AG08396 (cell line): ENCODE measurements at places on chromosomes 12 and 14.

DNA sequence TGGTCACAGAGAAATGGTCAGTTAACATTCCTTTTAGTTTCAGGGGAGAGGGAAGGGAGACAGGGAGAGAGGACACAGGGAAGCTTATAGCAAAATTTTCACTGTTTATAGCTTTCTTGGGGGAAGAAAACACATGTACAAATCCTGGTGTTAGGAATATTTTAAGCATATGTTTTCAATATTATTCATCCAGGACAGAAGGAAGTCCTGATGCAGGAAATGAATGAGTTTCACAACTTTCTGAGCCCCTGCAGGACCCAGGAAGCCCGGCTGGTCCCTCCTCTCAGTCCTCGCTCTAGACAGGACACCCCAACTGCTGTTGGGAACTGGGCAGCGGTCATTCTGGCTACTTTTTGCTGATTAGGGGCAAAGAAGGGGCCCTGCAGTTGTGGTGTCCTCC is 71.1 kb upstream of the ZDHHC17 start:
- no peak for DNase-seq

GRCh38 chr12:38648813-38649212 is 256.6 kb downstream of the CPNE8 start:
- DNase-seq, result no peak

DNA sequence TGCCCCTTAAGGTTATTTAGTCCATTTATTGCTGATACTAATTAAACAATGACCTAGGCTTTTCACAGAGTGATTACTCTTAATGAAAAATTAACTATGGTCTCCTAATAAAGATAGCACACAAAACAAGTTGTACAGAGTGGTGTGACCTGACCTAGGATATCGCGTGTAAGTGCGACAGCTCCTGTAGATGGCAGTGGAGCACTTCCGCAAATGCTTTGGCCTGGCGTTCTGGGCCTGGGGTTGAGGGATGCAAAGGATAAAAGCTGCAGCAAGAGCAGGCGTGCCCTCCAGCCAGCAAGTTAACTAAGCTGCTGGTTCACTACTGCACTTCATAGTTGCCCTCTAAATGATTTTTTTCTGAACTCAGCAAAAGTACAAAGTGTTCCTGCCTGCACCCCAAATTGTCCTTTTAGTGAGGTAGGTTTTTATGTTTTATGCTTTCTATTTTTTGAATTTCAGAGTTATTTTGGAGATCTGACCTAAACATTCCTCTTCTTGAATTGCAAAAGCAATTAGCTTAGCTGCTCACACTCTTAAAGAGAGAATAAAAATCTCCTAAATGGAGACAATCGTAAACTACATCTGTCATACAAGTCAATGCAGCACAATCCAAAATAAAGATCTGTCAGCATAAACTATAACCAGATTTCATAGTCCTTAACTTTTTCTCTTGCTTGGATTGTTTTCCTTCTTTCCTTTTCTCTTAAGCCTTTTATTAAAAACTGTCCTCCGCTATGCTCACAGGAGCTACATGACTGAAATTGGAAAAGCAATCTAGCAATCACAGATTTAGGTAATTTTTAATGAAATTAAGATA is 379.6 kb downstream of the LRIG3 start:
- DNase-seq, result peak; percentile 59

DNA sequence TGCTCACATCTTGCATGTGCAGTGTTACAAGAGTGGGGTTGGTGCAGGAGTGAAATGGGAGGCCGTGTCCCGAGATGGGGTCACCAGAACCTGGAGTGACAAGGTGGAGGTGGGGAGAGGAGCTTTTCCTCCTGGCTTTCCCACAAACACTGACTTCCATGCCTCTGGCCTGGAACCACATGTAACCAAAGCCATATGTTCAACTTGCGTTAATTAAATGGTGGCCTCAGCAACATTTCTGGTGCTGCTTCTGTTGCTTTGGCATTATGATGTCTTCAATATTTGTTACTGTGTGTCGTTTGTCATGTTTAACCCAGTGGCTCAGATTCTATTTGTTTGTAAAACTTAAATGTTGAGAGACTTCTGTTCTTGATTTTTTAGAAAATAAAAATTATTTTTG is 110.2 kb downstream of the VCPKMT start:
- DNase-seq, result no peak

DNA sequence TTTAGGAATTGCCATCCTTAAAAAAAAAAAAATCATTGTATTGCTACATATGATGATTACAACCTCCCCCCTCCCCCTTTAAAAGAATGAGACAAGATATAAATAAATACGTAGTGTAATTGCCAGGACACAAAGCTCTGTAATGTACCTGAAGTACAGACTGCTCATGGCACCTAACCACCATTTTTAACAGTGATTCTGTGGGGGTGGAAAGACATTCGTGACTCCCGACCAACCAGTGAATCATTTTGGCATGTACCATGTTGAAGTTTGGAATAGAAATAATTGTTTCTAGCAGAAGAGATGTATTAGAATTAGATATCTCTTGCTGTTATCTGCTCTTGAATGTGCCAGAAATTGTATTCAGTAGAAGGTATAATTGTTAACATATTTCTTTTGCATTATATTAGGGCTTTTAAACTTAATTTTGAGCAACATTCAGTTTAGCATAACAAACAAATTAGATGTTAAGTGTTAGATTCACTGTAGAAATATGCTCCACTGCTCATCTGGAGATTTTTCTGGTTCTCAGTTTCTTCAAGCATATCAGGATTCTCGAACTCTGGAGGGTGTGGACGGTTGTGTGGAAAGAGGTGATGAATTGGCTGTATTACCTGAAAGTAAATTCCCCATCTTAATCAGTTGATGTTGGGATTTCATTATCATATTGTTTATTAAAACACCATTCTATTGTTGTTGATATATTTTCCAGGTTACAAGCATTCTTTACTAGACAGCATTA is 31.1 kb downstream of the FRS2 start:
- DNase-seq, result peak; percentile 14

DNA sequence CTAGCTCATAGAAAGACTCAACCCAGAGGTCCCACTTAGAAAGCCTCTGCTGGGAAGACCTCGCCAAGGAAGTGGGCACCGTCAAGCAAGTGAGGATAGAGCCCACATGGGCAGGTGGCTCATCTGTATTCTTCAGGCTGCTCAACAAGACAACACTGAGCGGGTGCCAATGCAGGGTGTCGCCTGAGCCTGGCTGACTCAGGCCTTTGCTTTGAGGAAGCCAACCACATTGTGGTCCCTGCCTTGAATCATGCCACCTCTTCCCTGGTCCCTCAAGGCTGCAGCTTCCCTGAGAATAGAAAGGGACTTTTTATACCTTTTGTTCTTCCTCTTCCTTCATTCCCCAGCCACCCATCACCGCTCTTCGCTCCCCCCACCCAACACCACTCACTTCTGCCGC is 2.1 kb upstream of the RNASE13 start:
- no peak for DNase-seq

DNA sequence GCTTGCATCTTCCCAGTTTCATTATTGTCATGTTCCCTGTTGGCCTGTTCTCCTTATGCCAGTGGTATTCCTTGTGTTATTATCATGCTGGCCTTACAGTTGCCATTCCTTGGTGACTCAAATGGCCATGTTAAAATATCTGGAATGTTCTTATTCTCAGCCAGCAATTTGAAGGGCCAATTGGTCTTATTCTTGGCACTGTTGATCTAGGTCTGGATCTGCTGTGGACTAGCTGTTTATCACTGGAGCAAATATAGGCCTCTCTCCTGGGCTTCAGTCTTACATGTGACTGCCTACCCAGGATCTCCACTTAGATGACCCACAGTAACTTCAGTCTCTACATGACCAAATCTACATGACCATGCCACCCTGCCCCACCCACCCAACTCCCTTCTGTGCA is 5.4 kb downstream of the CIPC start:
- DNase-seq, result no peak

GRCh38 chr12:2501464-2502191 is 293.1 kb upstream of the FKBP4 start:
- DNase-seq, result no peak

DNA sequence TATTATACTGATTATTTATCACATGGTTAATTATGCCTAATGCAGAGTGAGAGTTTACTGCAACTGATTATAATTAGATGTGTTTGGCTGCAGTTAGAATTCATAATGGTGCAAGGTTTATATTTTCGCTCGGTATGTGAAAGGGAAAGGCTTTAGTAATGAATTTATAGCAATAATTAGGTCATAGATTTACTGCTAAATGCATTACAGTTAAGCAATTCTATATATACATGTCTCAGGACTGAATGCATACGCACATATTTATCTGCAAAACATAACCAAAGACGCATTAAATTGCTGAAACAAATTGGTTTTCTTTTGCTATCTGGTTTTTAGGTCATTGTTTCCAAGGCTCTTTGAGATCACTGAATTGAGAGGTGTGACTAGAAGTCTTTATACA is 428.1 kb upstream of the PDE3A start:
- no peak for DNase-seq

DNA sequence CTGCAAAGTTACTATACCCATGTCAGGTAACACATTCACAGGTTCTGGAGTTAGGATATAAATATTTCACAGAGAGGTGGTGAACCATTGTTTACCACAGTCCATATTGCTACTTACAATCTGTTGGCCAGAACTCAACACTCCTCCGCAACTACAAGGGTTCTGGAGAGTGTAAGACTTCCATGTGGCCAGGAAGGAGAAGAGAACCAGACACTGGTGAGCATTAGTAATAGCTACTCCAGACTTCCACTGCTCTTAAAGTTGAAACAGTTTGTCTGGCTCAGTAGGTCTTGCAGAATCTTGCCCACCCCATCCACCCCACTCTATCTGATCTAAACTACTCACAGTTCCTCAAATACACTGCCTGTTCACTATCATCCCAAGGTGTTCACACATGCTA is 369.6 kb downstream of the DUSP6 start:
- no peak for DNase-seq

- DNase-seq, result no peak
These were observed 205.0 kb upstream of the KRR1 start for GRCh38 chr12:75716291-75717025.

DNA sequence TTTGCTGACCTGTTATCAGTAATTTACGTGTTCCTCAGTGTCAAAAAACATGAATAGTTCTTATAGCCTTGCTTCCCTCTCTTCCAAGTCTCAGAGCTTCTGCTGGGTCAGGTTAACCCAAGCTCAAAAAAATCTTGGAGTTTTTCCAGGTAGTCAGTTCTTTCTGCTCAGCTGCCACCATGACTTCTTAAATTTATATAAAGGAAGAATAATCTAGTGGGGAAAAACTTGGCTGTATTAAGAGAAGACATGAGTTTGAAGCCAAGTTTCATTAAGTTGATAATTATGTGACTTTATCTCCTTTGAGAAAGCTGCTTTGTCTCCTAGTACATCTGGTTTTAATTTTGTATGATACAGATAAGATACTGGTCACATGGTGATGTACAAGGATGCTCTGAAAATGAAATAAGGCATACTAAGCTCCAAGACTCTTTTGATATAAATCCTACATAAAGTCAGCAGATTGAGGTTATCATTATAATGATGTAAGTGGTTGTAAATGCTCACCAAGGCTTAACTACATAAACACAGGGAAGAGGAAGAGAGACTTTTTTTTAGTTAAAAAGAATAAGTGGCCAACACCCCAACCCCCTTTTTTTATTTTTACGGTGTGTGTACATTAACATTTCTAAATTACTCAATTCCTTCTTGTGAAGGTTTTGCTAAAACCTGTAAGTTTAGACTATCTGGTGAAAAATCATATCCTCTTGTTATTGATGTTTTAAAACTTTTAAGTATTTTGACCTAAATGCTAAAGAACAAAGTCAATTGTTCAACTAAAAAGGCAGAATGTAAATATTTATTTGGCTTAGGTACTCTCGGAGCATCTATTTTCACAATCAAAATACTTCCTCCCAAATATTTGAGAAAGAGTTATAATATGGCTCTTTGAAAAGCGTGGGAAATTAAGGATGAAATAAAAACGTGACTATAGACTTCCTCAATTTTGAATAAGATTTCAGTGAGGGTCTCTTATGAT is 84.1 kb upstream of the SLC38A2 start:
- DNase-seq, result no peak

DNA sequence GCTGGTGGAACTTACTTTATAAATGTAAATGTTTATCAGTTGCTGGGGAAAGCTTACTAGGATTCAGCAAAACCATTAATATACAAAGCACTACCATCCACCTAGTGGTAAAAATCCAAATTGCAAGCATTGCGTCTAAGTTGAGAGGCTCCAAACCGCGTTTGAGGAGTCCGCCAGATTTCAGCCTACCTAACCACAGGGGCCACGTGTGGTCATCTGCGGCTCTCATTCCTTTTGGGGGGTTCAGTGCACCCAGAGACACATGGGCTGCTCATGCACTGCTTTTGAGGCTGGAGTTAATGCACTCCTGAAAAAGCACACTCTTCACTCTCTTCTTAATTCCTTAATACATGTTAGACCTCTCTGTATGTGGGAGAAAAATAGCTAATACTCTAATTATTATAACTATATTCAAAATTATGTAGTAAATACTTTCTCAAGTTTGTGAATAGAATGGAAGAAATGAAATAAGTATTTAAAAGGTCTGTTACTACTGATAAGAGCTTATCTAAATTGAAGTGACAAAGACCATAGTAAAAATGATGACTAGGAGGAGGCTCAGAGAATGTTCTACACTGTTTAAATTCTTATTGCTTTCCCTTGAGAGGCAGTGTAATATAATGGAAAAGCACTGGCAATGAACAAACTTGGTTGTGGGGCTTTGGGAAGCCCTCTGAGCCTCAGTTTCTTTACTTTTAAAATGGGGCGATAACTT is 41.4 kb upstream of the MANSC4 start:
- peak; percentile 70 for DNase-seq

GRCh38 chr12:71158361-71158882 is 623 bp upstream of the TSPAN8 start:
- DNase-seq, result no peak

- DNase-seq, result no peak
These were observed 301.6 kb upstream of the SLC16A7 start for GRCh38 chr12:59294221-59294620.

DNA sequence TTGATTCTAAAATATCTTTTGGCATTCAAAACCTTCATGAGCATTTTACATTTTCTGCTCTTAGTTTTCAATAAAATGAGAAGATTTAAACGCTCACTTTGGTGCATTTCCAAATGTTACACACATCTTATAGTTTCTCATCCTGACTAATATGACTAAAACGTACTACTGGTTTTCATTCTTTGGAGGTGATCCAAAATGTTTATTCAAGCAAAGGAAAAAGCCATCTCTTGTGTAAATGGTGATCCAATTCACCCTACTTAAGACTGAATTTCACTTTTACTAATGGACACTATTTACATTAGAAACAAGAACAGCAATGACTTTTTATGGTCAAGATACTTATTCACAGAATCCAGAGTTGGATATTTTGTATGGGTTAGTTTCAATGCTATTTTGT is 86.6 kb downstream of the KITLG start:
- peak; percentile 22 for DNase-seq
